RPMI7951 (cell line): ENCODE measurements at places on chromosomes 4 and X.
A peak's percentile ranks its signal among the peaks of the same experiment; 100 is the strongest.

GRCh38 chrX:105865709-105866108, 43.4 kb downstream of the NRK start:
- no peak for DNase-seq

- peak; percentile 54 for DNase-seq
Observed at GRCh38 chr4:26325191-26325590, 4.4 kb downstream of the RBPJ start.

DNA sequence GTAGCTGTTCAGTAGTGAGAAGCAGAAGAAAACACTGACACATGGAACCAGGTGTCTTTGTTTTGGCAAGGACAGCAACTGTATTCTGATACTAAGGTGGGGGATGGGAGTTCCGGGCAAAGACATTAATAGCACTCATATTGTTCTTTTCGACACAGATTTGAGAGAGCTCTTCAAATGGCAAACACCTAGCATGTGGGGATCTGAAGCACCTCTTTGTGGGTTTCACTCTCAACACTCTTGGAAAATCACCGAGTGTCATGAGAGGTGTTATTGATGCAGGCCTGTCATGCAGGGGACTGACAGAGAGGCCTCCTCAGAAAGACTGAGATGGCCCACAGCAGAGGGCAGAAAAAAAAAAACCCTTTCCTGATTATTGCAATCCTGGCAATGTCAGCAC, 228.4 kb upstream of the VCX start:
- DNase-seq: no peak

GRCh38 chrX:123169247-123169901, 14.7 kb upstream of the GRIA3 start:
- DNase-seq: no peak
